ENCODE measurements at places on chromosomes 12 and 14.

DNA sequence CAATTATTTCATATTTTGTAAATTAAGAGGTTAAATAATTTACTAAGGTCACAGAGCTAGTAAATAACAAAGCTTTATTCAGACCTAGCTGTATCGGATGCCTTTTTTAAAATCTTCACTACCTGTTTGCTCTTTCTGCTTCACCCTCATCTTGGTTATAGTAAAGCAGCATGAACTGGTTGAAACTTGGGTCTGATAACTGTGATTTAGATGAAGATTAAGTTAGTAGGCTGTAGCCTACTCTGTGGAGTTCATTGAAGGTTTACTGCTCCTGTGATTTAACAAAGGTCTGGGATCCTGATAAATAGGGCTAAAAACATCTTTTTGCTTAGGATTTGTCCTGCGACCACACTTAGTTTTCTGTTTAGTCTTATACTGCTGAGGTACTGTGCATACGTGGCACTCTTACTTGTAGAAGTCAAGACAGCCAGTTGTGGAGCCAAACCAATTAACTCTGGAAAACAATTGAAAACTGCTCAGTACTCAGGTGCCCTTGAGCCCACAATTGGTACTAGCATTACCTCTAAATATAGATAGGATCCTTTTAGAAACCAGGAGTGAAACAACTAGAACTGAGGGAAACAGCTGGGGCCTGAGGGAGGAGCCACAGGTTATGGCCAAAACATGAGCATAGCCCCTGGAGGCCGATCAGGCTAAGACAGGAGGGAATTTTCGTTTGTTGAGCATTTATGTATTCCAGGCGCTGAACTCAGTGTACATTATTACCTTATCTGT, 2.3 kb downstream of the SPATS2 start:
- no peak for DNase-seq

- no peak for DNase-seq
Observed at GRCh38 chr12:6688543-6688998, 604 bp downstream of the ZNF384 start.

- DNase-seq, result peak; percentile 92
Observed at GRCh38 chr12:132986001-132986884, at the start of gene ZNF26. Gene ZNF26, plus strand, starts transcription at chr12:132986367. Its CDS starts 474 bp downstream, at chr12:132986841.

GRCh38 chr12:26845057-26845666, 12.2 kb upstream of the ITPR2 start:
- no peak for DNase-seq

DNA sequence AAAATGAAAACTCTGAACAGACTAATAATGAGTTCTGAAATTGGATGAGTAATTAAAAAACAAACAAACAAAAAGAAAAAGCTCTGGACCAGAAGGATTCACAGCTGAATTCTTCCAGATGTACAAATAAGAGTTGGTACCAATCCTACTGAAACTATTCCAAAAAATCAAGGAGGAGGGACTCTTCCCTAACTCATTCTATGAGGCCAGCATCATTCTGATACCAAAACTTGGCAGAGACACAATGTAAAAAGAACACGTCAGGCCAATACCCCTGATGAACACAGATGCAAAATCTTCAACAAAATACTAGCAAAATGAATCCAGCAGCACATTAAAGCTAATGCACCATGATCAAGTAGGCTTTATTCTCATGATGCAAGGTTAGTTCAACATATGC, 183.9 kb upstream of the CNOT2 start:
- no peak for DNase-seq

DNA sequence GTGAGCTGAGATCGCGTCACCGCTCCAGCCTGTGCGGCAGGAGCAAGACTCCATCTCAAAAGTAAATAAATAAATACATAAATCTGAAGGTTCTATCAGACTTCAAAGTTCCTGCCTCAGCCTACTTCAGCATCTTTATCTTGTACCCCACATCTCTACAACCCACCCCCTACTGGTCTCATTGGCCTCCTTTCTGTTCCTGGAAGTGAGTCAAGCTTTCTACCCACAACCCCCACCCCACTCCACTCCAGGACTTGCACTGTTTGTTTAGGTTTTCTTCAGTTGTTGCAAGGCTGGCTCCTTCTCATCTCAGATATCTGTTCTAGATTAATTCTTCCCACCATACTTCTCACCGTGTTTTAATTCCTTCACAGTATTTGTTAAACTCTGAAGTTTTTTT, 714 bp upstream of the PSMC6 start:
- DNase-seq, result peak; percentile 4

- DNase-seq, result no peak
Observed at GRCh38 chr12:25695574-25695973, 142.5 kb upstream of the LMNTD1 start.

GRCh38 chr12:15163030-15163976, 57.9 kb downstream of the RERG start:
- DNase-seq, result no peak

GRCh38 chr12:123150744-123151456, at the start of gene PITPNM2:
Gene PITPNM2, minus strand, starts transcription at chr12:123151090. Its CDS starts 116,500 bp downstream, at chr12:123034590.
- DNase-seq, result peak; percentile 74

- no peak for DNase-seq
Observed at GRCh38 chr12:121713257-121713777, 765 bp downstream of the TMEM120B start.

GRCh38 chr12:81758421-81759189, 545 bp downstream of the PPFIA2 start:
- DNase-seq, result peak; percentile 61

- DNase-seq, result no peak
Observed at GRCh38 chr12:5568325-5568981, 136.5 kb downstream of the NTF3 start.

GRCh38 chr12:88338486-88338885, 196.4 kb downstream of the TMTC3 start:
- DNase-seq, result no peak

DNA sequence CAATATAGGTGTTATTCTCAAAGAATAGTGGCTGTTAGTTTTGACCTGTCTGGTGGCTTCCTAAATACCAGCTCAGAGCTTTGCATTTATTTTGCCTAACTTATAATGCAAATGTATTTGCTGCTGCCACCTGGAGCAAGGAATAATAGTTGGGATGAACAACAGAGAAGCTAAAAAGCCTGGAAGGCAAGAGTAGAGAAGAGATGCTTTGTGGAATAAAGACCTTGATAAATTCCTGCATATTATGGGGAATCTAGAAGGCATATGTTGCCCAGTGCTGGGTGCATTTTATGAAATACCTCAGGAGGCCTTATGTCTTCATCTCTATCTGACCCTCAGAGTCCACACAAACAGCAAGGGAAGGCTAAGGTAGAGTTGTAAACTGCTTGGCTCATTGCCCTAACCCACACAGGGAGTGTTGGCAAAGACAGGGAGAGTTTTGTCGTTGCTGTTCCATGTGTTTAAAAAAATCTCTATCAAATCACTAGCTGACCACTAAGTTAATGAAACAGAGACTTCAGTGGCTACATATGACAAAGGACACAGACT, 53.7 kb upstream of the SCAF11 start:
- DNase-seq, result no peak

DNA sequence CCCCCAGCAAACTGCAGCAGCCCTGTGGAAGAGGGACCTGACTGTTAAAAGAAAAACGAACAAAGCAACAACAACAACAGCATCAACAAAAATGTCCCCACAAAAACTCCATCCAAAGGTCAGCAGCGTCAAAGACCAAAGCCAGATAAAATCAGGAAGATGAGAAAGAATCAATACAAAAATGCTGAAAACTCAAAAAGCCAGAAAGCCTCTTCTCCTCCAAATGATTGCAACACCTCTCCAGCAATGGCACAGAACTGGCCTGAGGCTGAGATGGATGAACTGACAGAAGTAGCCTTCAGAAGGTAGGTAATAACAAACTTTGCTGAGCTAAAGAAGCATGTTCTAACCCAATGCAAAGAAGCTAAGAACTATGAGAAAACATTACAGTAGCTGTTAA, 45.4 kb upstream of the PPP4R3A start:
- DNase-seq, result no peak

GRCh38 chr12:64825143-64826021, 935 bp downstream of the TBC1D30 start:
- DNase-seq, result no peak

DNA sequence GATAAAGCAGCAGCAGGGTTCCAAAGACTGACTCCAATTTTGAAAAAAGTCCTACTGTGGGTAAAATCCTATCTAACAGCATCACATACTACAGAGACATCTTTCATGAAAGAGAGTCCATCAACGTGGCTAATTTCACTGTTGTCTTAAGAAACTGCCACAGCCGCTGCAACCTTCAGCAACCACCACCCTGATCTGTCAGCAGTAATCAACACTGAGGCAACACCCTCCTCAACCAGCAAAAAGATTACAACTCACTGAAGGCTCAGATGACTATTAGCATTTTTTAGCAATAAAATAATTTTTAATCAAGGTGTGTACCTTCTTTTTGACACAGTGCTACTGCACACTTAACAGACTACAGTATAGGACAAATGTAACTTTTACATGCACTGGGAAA, 6.6 kb downstream of the CAPRIN2 start:
- DNase-seq, result no peak

GRCh38 chr14:96581902-96582301, 79.7 kb downstream of the PAPOLA start:
- no peak for DNase-seq

GRCh38 chr14:24861083-24861630, 188.8 kb downstream of the STXBP6 start:
- DNase-seq, result no peak

DNA sequence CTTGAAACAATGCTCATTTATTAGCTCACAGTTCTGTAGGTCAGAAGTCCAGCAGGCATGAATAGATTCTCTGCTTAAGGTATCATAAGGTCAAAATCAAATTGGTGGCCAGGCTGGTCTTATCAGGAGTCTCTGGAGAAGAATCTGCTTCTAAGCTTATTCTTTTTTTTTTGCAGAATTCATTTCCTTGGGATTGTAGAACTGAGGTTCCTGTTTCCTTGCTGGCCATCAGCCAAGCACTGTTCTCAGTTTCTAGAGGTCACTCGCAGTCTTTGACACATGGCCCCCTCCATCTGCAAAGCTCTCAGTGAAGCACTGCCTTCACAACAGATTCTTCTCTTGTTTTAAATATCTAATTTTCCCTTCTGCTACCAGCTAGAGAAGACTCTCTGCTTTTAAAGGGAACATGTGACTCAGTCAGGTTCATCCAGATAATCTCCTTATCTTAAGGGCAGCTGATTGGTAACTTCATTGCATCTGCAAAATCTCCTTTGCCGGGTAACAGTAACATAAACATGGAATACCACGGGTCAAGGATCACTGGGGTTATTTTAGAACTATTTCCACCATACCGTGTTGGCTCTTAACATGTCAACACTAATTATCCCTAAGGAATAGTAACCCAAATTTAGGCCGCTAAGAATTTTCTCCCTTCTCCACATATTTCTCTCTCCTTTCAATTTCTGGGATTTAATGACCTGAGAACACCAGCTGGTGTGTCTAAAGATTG, 25.3 kb downstream of the RHOJ start:
- no peak for DNase-seq

GRCh38 chr14:104855532-104856090, 9.5 kb upstream of the CEP170B start:
- DNase-seq, result no peak

DNA sequence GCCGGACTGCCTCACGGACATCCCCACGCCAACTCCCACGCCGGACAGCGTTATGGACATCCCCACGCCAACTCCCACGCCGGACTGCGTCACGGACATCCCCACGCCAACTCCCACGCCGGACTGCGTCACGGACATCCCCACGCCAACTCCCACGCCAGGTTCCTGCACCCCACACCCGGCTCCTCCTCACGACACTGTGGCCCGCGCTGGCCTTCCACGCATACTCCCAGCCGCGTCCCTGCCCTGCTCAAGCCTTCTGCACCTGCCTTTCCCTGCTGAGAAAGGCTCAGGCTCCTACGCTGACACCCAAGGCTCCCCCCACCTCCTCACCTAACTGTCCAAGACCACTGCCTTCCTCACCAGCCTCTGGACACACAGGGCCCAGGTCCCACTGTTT, 9.7 kb downstream of the CACNA2D4 start:
- DNase-seq, result no peak

DNA sequence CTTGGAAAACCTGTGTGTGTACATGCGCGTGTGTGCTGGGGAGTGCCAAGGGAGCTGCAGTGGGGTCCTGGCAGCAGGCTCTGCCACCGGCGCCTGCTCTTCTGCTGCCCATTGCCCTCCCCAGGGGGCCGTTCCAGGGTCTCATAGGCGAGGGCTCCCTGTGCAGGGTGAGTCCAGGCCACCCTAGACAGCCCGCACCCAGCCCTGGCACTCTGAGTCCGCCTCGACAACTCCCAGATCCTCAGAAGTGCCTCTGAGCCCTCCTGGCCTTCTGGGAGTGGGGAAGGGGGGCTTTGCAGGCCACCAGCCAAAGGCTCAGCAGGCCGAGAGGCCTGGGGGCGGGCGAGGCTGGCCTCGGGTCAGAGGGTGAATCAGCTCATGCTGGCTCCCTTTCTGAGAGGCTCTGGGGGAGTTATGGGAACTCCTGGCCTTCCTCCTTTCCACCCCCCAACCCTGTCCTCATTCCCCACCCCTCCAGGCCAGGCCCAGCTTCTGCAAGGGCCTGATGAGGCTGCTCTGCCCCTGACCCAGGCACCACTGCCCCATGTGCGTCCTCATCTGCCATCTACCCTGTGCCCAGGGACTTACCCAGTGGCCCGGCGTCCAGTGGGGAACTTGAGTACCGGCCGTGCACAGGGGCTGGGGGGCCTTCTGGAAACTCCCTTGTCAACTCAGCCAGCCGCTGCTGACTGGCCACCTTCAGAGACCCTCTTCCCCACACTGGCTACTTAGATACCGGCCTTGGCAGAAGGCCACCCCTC, 2.1 kb upstream of the TEDC1 start:
- DNase-seq, result no peak

GRCh38 chr12:116855744-116856470, 25.3 kb downstream of the HRK start:
- no peak for DNase-seq

DNA sequence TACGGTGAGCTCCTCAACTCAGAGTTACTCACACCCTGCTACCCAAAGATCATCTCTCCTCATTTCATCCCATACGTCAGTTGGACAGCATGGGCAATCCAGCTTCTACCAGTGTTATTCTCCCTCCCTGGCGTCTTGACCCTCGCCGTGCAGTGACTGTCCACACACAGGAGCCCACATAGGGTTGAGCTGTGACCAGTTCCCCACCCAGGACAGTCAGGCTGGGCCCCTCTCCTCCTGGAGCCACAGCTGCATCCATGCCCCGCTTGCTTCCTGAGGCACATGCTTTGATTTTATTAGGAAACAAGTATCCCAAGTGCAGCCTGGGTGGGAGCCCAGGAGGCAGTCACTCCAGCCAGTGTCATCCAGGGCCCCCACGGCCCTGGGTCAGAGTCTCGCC, 140.3 kb upstream of the SFSWAP start:
- DNase-seq, result no peak

- no peak for DNase-seq
Observed at GRCh38 chr12:68397566-68398158, 65.5 kb upstream of the MDM1 start.

- DNase-seq, result no peak
Observed at GRCh38 chr14:79549515-79549914, 661.8 kb downstream of the DIO2 start.

DNA sequence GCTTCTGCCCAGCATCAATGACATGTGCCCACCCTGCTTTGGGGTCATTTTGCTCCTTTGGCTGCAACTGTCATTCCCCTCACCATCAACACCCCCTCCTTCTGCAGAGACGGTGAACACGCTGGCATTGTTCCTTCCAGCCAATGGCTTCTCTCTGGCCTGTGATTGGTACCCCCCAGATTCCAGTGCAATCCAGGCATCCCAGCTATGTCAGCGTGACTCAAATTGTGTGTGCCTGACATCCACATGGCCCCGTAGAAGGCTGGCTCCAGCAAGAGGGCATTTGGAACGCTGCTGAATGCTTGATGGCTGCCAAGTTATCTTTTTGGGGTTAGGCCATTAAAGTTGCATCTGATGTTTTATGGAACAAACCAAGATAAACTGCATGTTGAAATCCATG, 21.0 kb upstream of the CCND2 start:
- no peak for DNase-seq

Measured in spinal cord (tissue), 10 donors.